ENCODE measurements at places on chromosomes 3 and 15.

DNA sequence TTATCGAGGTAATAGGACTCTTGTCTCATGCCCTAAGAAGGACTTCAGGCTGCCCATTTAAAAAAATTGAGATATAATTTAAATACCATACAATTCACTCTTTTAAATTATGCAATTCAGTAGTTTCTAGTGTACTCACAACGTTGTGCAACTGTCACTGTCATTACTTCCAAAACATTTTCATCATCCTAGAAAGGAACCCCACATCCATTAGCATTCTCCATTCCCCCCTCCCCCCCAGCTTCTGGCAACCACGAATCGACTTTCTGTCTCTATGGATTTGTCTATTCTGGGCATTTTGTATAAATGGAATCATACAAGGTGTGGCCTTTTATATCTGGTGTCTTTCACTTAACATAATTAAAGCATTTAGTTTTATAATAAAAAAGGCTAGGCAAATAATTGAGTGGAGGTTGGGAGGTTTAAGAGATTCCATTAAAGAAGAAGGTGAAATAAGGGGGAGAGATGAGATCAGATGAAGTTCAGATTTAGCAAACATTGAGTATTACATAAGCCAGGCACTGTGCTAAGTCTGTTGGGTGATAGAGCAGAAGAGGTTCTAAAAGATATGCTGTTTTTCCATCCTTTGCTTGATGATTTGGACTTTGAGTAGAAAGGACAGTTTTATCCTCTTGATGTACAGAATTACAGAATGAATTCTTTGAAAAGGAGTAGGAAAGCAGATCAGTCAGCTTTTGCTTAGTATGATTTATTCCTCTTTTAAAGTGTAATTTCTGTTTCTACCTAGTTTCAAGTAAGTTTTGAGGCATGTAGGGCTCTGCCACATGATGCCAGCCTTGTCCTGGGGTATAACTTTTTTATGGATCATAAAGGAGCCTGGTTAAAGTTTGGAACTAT lies 36.3 kb downstream of the UBE2E2 start:
- DNase-seq = no peak

GRCh38 chr3:178777718-178778411 lies 241.6 kb downstream of the KCNMB2 start:
- no peak for DNase-seq

DNA sequence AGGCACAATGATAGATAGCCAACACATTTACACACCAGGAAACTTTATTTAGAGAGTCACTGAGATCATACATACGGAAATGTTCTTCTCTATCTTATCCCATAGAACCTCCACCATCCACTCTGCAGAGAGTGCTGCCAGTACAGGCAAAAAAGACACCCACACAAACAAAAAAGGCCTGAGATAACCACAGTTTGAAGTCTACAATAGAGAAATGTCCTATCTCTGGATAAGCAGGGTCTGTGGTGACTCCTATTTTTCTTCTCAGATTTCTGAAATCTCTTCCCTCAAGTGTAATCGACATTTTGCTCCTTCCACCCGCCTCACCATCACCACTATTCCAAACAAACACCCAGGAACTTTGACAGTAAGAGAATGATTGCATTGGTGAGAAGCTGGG lies 413.9 kb upstream of the NR2F2 start:
- DNase-seq = no peak

- DNase-seq = no peak
Measured at GRCh38 chr3:26560081-26560480, 62.5 kb upstream of the LRRC3B start.

GRCh38 chr3:65667963-65668362 lies 370.8 kb downstream of the MAGI1 start:
- DNase-seq = no peak

GRCh38 chr3:126083138-126083445 lies 832 bp downstream of the SLC41A3 start:
- no peak for DNase-seq

DNA sequence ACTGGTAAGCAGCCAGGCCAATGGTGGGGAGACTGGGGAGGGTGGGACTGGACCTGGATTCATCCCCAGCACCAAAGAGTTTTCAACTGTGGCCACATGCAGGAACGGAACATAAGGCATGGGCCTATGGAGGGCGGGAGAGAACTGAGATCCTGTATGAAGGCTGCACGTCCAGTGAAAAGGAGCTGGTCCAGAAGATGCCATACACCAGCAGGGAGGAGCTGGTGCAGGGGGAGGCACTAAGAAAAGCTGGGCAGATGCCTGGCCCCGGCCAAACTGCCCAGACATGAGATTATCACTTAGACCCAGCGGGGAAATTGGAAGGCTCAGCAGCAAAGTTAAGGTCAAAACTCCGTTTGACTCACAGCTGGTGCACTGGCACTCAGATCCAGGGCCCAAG lies 58.1 kb upstream of the MCF2L2 start:
- no peak for DNase-seq

DNA sequence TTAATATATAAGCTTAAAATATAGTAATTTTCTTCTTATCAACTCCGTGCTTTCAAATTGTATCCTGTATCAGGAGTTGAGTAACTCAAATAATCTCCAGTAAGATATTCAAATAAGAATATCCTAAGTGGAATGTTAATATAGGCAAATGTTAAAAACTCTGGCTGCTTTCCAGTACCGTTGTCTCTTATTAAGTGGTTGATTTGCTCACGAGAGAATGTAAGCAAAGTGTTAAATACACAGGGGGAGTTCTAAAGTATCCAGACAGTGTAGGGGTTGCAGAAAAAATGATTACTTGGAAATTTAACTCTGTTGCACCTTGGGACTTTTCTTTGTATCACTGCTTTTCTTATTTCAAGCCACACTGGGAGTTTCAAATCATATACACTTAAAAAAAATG lies 478.9 kb upstream of the TBL1XR1 start:
- no peak for DNase-seq

DNA sequence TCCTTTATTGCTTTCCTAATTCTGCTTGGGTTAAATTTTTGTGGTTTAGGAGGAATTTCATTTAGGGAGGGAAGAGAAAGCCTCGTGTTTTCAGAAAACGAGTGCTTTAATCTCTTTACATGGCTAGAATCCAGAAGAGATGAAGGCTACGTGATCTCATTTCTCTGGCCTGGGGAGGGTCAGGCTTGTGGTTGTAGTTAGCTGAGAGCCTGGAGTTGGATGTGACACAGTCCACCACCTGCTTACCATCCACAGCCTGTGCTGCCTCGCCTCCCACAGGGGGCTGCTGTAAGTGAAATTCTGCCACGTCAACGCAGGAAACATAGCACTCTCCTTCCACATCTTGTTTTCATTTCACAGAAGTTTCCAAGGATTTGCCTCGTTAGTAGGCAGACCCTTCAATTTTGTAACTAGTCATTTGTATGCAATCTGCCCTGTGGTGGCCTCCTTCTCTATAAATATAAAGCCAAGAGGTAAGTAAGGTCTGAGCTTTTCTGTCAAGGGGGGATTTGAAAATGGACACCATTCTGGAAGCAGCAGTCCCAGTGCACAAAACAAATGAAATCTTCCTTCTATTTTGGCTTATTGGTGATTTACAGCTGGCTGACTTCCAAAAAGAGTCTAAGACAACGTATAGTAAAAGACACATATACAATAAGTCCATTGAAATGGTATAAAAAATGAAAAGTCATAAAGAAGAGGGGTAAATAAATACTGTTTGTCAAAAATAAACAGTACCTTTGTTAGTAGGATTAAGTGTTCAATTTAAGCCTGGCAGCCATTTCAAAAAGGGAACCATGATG lies 3.4 kb downstream of the GXYLT2 start:
- DNase-seq = peak; percentile 29

GRCh38 chr3:187841560-187841959 lies 96.3 kb upstream of the BCL6 start:
- DNase-seq = no peak

DNA sequence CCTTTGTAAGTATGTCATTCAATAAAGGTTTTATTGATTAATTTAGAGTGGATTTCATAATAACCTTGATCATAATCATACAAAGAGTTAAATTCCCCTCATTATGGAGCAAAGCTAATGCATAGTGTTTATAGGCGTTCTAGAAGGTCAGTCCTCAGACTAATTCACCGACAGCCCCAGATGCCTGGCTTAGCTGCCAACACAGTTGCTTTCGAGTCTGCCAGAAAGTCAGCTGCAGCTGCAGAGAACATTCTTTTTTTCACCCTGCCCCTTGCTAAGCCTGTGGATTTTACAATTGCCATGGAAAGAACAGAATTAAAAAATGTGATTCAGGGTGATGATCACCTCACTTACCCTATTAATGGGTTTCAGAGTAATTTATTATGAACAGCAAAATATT lies 21.2 kb downstream of the CADM2 start:
- no peak for DNase-seq

DNA sequence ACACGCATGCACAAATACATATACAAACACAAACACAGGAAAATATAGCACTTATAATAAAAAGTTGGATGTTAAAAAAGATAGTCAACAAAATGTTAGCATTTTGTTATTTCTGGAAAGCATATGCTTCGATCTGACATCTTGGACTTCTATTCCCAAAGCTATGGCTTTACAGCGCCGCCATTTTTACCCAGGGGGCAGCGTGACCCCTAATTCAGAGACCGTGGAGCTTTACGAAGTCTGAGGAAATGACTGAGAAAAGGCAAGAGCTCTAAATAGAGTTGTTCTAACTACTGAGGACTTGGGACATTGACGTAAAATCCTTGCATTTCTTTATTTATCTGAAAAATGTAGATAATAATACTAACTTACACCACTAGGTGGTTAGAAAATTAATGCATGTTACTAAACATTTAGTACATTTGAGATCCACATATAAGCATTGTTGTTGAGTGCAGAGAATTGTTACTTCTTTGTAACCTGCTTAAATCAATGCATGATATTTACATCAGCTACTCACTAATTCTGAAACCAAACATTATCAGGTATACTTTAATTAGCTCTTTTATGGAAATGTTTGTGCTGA lies 155.4 kb downstream of the TP63 start:
- no peak for DNase-seq

- DNase-seq = no peak
Measured at GRCh38 chr3:143472731-143473523, 353.4 kb downstream of the CHST2 start.

DNA sequence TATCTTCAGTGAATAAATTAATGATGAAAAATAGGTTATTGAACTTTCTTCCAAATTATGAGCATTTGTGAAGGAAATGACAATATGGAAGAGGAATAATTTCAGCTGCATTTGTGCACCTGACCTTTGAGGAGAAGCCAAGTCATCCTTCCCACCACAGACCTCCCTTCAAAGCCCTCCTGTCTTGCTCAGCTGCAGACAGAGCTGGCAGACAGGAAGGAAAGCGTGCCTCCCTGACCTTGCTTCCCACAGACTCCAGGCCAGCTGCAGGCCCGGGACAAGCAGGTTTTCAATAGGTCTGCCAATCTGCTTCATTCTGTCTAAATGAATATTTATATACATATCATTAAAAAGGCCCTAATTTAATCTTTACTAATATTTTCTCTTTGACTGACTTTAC lies 152.9 kb upstream of the RBMS3 start:
- DNase-seq = no peak

DNA sequence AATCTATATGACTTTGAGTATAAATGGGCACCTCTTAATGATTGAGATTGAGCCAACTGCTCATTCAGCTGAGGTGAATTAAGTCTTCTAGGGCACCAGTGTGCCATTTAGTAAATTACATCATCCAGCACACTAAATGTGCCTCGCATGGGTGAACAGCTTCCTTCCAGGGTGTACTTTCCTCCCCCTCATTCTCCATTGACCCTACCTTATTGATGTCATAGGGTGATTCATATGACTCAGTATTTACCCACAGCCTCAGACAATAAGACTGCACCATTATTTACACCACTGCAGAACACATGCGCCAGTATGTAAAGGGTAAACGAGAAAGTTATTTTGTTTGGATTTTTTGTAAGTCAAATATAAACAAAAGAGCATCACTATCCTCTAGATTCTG lies 185.2 kb upstream of the ARL6 start:
- peak; percentile 88 for DNase-seq

- DNase-seq = no peak
Measured at GRCh38 chr15:62994975-62995681, 47.4 kb upstream of the TPM1 start.

GRCh38 chr3:10514407-10515069 lies 9.2 kb upstream of the ATP2B2 start:
- no peak for DNase-seq

GRCh38 chr3:137471130-137471529 lies 293.0 kb upstream of the SOX14 start:
- DNase-seq = no peak

GRCh38 chr3:193835414-193835813 lies 242.4 kb downstream of the OPA1 start:
- DNase-seq = no peak

DNA sequence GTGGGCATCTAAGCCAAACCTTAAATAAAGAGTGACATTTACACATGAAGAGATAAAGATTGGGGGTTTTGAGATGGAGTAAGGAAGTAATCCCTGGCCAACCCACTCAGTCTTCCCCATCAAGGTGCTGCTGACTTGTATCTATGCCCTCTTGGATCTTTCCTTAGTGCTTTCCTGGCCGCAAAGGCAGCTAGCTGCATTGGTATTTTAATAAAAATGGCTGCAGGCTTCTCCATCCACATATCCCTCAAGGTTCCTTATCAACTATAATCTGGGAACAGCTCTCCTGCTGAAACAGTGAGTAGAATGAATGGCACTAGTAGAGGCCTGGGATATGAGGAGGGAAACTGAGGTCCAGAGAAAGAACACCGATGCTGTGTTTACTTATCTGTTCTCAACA lies 122.2 kb upstream of the ANKRD28 start:
- DNase-seq = no peak

GRCh38 chr15:39613271-39613670 lies 32.4 kb downstream of the THBS1 start:
- no peak for DNase-seq

GRCh38 chr15:97522347-97522746 lies 438.2 kb upstream of the ARRDC4 start:
- no peak for DNase-seq

GRCh38 chr3:38723569-38724391 lies 74.3 kb upstream of the SCN5A start:
- DNase-seq = no peak

GRCh38 chr3:105653166-105653565 lies 215.6 kb downstream of the CBLB start:
- no peak for DNase-seq

DNA sequence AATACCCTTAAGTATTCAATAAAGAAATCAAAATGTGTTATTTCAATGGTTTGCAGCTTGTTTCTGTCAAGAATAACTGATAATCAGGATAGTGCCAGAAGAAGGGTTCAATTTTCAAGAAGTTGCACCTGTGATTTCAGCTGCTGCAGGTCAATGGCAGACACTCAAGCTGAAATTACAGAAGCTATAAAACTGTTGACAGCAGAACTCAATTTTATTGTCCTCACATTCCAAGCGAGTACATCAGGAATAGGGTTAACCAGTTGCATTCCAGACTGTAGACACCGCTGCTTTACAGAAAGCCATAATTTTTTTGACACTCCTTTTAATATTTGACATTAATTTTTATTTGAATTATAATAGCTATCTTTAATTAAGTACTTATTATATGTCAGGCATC lies 364.1 kb downstream of the CGGBP1 start:
- no peak for DNase-seq

GRCh38 chr3:114659109-114660061 lies 365.6 kb downstream of the TIGIT start:
- DNase-seq = no peak

- DNase-seq = no peak
Measured at GRCh38 chr3:74059923-74060600, 435.3 kb upstream of the PDZRN3 start.

- DNase-seq = no peak
Measured at GRCh38 chr3:86708893-86709292, 282.1 kb downstream of the VGLL3 start.

GRCh38 chr3:12444582-12445471 lies 39.5 kb upstream of the TSEN2 start:
- no peak for DNase-seq

- no peak for DNase-seq
Measured at GRCh38 chr3:120670576-120670975, 11.5 kb downstream of the HGD start.
